Choroid plexus epithelial cell (primary cell): ENCODE measurements at places on chromosomes 5 and 9.

GRCh38 chr5:7884491-7885267, 15.7 kb downstream of the MTRR start:
- peak; percentile 25 for DNase-seq

DNA sequence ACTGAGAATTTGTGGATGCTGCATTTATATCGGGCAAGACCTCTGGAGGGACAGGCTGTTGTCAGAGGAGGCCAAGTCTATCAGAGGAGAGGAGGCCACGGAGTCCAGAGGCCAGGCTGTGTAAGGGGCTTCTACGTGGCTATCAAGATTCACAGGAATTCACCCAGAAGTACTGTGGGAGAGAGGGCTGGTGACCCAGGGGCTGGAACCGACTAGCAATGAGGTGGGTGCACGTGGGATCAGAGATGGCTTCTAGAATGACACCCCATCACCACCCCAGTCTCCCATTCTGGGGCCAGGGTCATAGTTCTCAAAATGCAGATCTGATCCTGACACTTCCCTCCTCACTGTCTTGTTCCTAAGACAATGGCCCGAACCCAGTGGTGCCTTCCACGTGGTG, 61.2 kb upstream of the PHYKPL start:
- DNase-seq = no peak

DNA sequence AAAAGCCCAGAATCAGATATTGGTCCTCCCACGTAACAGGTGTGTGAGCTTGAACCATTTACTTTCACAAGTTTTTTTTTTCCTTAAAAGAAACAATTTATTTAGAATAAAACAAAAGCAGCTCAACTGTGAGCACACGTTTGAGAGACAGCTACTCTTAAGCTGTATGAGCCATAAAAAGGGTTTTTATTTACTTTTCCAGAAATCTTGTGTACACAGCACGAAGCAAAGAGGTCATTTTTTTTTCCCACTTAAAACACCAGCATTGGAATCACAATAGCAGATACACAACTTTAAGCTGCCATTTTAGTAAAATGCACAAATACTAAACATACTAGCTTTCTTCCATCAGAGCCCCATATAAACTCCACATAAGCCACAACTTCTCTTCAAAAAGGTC, 44.6 kb downstream of the JAKMIP2 start:
- no peak for DNase-seq

DNA sequence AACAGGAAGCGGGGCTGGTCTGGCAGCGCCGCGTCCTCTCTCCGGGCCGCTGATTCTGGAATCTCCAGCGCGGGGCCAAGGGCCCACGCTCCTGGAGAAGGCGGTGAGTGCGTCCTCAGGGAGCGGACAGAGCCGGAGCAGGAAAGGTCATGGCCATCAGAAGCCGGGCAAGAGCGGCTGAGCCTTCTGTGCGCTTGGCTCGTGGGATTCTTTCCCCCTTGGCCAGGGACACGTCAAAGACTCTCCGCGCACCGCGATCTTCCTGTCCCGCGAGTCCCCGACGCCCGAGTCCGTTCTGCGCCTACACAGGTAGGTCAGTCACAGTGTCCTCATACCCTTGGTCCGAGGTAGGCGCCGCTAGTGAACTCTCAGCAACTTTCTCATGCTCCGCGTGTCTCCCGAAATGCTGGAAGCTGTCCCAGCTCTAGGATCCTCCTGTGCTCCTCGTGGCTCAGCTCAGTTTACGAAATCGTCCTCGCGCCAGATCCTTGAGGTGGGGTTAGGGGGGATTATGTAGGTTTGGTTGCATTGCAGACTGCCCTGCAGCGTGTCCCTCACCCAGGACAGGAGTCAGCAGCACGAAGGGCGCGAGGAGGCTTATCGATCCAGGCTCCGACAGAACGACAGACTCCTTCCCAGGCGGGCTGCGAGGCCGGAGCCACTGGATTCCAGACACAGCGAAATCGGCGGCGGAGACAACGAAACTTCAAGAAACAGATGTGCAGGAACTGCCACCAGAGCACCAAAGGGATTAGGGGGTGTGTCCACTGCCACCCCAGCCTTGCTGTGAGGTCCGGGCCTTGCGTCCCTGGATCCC, 8.7 kb downstream of the LHX6 start:
- no peak for DNase-seq

DNA sequence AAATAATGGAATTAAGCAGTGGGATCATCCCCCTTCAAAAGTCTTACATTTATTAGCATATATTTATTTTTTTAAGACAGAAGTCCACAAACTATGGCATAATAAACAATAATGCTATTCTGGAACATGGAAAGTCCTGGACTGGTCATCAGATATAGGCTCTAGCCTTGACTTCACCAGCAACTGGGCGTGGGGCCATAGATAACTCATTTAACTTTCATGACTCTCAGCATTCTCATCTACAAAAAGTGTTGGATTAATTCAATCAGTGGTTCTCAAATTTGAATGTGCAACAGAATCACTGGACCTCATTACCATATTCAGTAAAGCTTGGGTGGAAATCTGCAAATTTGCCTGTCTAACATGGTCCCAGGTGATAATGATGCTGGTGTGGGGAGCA, 253.8 kb downstream of the FBXL7 start:
- DNase-seq = no peak

DNA sequence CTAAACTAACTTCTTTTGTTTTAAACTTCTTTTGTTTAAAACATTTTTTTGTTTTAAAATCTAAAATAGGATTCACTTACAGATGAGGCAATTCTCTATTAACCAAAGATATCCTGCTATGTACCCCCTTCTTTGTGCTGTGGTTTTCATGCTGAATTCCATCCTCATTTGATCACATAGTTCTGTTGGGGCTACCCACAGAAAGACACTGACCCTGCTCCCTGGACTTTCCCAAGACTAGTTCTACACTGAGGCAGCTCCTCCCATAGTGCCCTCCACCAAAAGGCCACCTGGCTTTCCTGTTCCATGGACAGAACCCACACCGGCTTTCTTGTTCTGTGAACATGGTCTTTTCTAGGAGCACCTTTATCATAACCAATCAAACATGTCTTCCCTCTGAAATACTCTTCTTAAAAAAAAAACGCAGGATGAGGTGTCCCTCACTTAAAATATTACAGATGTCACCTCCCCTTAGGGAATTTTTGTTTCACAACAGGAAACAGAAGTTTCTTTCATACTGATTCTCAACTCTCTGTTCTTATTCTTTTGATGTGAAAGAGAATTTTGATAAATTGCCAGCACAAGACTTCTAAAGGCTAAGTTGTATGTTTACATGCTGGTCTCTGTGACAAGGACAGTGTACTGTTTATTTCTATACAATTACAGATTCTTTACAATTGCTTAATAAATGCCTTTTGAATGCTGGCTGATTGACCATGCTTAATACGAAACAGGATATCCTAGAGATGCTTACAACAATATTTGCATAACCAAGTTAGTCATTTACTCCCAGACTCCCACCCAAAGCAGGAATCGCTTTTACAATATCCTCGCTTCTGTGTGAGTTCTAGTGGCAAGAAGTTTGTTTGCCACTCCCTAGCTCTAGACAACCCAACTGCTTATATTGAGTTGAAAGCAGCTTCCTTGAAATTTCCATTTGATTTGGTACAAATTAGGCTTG, 300.4 kb downstream of the DTWD2 start:
- DNase-seq = peak; percentile 61

DNA sequence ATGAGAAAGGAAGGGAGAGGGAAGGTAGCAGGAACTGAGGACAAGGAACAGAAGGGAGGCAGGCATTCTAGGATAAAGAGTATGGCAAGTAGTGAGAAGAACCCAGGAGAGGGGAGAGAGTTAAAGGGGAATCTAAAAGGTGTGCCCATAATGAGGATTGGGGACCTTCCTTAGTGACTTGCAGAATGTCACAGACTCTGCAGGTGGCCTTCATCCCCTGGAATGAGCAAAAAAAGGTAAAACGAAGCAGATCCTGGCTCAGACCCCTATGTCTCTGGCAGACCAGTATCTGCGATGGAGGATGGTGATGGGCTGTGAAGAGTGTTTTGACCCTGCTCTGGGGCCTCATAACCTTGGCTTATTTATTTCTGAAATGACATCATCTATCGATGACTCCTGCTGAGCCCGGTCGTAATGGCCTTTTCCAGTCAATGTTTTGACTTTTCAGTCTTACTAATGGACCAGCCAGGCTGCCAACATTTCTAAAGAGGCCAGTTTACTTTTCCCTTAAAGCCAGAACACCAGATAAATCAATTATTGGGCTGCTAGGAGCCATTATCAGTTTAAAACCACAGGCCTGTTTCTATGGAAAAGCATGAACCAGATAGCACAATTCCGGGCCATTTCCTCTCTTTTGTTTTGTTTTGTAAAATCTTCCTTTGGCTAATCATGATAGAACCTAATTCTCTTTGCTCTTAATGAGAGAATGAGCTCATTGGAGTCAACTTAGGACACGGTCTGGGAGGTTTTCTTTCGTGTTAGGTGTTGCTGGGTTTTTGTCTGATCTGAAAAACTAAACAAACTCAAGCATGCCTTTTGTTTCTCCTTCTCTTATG, 3.1 kb downstream of the TMOD1 start:
- DNase-seq = no peak

DNA sequence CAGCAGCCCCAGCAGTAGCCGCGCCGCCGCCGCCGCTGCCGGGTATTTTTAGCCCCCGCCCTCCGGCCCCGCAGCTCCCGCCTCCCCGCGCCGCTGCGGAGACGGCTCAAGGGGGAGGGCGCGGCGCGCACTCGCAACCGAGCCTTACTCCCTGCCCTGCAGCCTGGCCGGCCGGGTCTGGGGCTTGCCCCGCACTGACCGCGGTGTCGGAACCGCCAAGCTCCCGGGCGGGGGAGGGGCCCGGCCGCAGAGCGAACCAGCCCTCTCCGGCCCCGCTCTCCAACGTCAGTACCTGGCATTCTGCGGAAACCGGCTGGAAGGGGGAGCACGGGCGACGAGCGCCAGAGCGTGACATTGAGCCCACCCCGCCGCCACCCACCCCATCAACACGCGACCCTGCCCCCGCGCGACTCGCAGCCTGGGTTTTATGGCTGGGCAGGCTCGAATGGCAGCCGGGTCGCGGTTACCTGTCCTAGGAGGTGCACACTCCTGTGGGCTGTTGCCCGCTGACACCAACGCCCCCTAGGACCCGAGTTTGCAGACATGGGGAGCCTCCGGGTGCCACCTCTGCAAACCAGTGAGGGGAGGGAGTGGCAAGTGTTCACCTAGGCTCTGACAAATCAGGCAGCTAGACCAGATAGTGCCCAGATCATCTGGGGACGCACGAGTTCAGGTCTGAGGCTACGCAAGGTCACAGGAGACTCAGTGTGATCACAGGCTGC, at the start of gene ACSL6:
Gene ACSL6, minus strand, starts transcription at position 37 of the 722 bp plus-strand sequence. CDS start 105 bp downstream, outside the sequence.
- DNase-seq = no peak

DNA sequence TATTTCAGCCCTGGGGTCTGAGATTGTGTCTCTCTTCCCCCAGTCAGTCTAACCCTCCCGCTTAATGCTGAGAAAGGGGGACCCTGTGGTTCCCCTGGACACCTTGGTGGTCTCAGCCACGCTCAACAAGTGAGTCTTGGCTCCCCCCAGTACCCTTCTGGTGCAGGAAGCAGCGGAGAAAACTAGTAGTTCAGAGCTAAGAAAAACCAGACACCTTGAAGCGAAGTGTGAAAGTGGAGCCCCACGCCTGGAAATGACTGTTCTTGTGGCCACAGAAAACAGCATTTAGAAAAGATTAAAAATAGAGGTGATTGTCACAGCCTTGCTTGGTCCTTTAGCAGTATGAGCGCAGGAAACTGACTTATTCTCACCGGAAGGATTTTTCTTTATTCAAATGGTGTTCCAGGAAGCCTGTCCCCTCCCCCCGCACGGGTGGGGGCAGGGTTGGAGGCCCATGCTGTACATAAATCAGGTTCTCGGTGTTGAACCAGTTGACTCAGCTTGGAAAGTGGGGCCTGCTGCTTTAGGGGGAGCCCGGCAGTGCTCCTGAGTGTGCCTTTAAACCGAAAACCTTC, 8.1 kb downstream of the ARPC5L start:
- peak; percentile 51 for DNase-seq

GRCh38 chr5:165360784-165361542, 1855.5 kb downstream of the MAT2B start:
- no peak for DNase-seq

- peak; percentile 96 for DNase-seq
These were observed 52.7 kb upstream of the ERCC6L2 start for GRCh38 chr9:95822583-95823431.

DNA sequence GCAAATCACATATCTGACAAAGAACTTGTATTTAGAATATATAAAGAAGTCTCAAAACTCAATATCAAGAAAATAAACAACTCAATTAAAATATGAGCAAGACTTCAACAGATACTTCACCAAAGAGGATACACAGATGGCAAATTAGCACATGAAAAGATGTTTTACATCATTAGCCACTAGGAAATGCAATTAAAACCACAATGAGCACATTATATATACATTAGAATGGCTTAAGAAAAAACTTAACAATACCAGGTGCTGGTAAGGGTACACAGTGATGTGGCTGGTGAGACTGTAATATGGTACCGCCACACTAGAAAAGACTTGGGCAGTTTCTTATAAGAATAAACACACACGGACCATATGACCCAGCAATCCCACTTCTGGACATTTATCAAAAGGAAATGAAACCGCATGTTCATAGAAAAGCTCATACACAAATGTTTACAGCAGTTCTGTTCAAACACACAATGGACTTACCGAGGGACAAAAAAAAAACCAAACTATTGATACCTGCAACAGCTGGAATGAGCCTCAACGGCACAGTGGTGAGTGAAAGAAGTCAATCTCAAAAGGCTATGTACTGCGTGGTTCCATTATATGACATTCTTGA, 27.6 kb downstream of the SEMA4D start:
- no peak for DNase-seq

DNA sequence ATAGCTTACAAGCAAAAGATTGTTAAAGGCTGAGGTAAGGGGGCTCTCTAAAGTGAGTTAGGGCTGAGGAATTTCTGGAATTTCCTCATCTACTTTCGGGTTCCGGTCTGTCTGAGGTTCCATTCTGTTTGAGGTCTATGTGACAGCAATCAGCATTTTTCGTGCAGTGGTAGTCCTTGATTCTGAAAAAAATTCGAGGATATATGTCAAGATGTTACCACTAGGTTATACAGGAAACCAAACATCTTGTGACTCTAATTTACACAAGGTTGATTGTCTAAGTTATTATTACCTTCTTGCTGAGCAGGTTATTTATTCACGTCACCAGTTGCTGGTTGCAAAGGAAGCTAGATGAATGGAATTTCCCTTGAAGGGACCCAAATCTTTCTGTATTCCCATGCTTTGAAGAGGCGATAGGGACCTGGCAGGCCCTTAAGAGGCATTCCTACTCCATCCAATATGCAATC, 35.2 kb downstream of the RLN2 start:
- peak; percentile 80 for DNase-seq

GRCh38 chr5:108380531-108381349, 1.2 kb downstream of the FBXL17 start:
- DNase-seq = peak; percentile 38

- DNase-seq = peak; percentile 25
These were observed 98.8 kb upstream of the NFIB start for GRCh38 chr9:14412775-14413174.

- peak; percentile 24 for DNase-seq
These were observed 1.9 kb downstream of the CERT1 start for GRCh38 chr5:75509546-75509945.

DNA sequence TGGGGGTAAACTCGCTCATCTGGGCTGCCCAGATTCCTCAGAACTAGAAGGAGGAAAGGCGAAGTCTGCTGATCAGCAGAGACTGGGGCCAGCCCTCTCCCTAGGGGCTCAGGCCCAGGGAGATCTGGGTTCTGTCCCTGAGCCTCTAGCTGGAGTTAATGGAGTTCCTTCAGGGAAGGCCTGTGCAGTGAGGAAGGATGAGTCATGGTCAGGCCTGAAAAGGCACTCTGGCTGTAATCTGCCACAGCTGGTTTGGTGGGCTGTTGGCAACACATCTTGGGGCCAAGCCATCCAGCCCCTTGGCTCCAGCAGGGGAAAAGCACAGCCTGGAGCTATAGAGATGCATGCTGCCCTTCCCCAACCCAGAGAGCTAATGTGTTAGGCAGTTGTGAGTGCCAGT, 459.6 kb downstream of the PRELID2 start:
- DNase-seq = no peak
